NCI-H2029 (cell line): ENCODE measurements at places on chromosomes 1 and 21.
A peak's percentile ranks its signal among the peaks of the same experiment; 100 is the strongest.

DNA sequence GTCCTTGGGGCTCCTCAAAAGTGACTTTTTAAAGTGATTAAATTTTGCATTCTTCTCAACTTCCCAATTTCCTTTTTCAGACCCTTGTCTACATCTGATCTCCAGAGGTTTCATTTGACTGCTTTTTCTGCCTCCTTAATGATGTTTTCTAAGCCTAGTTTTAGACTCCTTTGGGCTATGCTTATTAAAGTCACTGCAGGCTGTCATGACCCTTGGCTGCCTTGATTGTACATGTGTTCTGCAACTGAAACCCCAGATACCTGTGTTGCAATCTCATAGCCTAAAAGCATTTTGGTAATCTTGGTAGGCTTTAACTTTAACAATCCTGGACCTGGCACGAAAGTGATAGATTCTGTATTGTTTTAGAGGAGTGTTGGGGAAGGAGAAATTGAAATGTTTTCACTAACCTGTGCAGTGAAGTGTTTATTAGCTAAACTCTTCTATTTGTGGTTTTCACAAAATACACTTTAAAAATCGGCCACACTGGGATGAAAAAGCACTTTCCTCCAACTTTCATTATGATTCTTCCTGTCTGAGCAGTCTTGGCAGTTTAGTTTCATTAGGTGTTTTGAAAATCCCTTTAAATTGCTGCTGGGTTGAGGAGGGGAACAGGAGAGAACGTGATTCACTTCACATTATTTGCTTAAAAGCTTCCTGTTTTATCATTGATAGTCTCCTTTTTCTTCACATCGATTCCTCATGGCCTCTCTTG is 4.9 kb downstream of the MACO1 start:
- DNase-seq: no peak

GRCh38 chr1:246891105-246891504 is 40.6 kb downstream of the AHCTF1 start:
- DNase-seq: no peak

DNA sequence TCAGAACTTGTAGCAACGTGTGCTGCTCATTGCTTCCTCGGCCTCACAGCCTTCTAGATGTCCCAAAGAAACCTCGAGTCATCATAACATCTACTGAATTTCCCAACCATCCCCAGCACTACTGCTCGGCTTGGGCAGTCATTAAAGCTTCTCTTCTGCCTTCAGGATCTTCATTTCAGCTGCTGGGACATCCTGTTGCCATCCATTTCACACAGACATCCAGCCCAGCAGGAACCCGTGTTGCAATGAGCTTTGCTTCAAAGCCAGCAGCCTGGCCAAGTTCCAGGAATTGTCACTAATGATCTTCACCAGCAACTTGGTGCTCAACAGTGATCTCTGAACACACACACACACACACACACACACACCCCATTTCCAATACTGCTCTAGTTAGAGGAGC is 18.5 kb downstream of the WLS start:
- DNase-seq: peak; percentile 55

GRCh38 chr1:231590453-231591198 is 36.0 kb upstream of the DISC1 start:
- peak; percentile 12 for DNase-seq

- DNase-seq: peak; percentile 88
Measured at GRCh38 chr1:39110325-39110851, 84.2 kb downstream of the NDUFS5 start.

DNA sequence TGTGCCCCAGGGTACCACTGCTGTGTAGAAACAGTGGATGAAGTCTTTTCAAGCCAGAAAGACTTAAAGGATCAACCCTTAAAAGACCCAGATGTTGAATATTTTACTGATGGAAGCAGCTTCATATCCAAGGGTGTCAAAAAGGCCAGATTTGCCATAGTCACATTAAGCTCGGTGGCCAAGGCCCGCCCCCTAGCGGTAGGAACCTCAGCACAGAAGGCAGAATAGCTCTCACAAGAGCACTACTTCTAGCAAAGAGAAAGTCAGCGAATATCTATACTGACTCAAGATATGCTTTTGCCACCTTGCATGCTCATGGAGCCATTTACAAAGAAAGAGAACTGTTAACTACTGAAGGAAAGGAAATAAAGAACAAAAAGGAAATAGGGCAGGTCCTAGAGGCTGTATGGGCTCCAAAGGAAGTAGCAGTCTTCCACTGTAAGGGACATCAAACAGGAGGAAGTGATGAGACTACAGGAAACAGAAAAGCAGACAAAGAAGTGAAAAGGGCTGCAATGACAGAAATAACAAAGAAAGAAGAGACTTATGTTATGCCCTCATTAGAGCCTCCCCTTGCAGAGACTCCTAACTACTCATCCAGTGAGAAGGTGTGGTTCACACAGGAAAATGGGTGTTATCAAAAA is 90.5 kb downstream of the LIPI start:
- DNase-seq: no peak

- no peak for DNase-seq
Measured at GRCh38 chr1:15965228-15965767, 10.6 kb downstream of the ZBTB17 start.

GRCh38 chr1:162397039-162397448 is 14.9 kb downstream of the SH2D1B start:
- no peak for DNase-seq

DNA sequence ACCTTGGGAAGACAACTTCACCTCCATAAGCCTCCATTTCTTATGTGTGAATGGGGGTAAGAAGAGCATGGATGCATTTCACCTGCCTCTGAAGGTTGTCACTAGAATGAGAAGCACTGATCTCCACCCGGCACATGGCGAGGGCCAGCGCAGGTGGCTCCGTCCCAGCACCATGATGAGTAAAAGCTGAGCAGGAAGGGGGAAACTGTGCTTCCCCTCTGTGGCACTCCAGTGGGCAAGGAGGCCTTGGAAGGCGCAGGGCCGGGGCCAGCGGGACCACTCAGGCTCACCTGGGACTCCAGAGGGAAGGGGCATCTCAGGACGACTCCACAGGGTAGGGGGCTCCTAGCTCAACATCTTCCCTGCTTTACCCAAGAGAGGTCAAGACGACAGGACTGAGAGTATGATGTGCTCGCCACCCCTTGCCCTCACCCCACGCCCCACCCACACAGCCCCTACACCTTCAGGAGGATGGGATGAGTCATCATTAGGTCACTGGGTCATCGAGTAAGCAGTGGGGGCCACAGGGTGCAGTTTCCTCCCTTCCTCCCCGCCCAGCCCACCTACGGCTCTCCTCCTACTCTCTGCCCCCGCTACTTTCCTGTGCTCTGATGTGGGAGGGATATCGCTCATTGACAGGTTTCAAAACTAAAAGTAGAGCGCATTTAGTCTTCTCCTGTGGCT is 112.1 kb downstream of the HIVEP3 start:
- DNase-seq: no peak

- DNase-seq: peak; percentile 82
Measured at GRCh38 chr1:2545754-2546514, 10.2 kb upstream of the TNFRSF14 start.

- no peak for DNase-seq
Measured at GRCh38 chr1:198543670-198544260, 3.3 kb upstream of the ATP6V1G3 start.

GRCh38 chr1:95893921-95894320 is 659.9 kb downstream of the RWDD3 start:
- no peak for DNase-seq

DNA sequence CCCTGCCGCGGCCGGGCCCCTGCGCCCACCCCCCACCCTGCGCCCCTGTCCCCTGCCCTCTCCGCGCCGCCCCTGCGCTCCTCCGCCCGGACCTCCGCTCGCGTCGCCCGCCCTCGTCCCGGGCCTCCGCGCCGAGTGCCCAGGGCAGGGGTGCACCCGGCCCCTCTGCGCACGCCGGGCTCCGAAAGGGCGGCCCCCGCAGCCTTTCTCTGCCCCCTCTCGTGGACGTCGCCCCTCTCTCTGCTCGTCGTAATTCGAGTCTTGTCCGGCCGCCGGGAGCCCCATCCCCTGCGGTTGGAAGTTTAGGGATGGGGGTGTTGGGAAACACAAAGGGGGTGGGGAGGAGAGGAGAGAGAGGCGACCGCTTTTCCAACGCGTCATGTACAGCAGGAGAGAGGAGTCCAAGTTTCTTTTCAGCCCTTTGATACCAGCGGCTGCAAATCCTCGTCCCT is 407 bp downstream of the GALNT2 start:
- DNase-seq: no peak

DNA sequence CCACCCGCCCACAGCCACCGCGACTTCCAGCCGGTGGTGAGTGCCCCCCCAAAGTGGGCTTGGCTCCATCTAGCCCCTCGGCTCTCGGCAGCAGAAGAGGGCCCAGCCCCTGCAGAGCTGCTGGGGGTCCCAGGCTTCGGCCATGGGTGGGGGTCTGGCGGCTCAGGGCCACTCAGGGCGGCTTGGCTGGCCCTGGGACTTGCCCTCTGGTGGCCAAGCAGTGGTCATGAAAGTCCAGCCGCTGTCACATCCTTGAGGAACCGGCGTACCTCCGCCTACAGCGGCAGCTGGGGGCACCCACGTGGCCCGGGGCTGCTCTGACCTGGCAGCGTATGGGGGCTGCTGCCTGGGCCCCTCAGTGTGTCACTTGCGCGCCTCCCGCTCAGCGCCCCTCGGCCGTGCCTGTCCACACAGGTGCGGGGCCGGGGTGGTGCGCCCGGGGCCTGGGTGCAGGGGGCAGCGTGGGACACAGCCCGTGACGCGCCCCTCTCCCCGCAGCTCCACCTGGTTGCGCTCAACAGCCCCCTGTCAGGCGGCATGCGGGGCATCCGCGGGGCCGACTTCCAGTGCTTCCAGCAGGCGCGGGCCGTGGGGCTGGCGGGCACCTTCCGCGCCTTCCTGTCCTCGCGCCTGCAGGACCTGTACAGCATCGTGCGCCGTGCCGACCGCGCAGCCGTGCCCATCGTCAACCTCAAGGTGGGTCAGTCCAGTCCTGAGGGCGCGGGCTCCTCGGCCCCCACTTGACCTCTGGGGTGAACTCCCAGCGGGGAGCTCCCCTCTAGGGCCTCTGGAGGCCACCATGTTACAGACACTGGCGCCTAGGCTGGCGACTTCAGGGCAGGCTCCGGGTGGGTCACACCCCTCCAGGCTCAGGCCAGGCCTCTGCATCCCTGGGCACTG is 32.4 kb downstream of the SLC19A1 start:
- DNase-seq: no peak

DNA sequence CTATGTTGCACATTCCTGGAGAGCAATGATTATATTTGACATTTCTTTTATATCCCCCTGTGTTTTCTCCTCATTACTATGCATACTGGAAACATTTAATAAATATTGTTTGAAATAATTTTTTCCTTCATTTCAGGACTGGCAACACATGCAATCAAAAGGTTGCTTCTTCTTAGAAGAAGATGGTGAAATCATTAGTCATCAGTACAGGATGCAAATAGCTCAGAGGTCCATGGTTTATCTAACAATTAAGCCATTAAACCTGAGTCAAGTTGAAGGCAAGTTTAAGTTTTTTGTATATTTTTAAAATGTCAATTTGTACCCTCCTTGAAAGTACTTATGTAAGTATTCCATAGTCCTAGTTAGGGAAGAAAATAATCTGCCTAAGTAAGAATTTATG is 22.5 kb downstream of the EFCAB7 start:
- DNase-seq: no peak

- no peak for DNase-seq
Measured at GRCh38 chr1:180606155-180606554, 25.7 kb upstream of the XPR1 start.

- no peak for DNase-seq
Measured at GRCh38 chr1:153944005-153944826, 2.3 kb downstream of the DENND4B start.

GRCh38 chr1:217747156-217747769 is 116.1 kb downstream of the SPATA17 start:
- DNase-seq: peak; percentile 30

- no peak for DNase-seq
Measured at GRCh38 chr1:38047603-38048141, 1.1 kb upstream of the POU3F1 start.

DNA sequence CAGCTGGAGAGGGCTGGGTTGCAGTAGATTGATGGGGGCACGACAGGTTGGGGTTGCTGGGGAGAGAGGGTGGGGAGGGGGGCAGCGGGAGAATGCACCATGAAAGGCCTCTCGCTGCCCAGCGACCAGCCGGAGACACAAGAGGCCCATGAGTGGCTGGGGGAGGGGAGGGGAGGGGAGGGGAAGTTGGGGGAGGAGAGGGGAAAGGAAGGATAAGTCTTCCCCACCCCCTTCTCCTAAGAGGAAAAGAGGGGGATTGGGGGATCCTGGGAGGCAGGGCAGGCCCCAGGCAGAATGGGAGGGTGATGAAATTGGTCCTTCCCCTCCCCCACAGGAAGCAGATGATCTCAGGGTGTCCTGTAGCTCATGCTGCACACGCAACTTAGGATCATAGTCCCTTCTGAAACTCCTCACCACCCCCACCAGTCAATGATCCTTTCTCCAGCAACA is 45.7 kb downstream of the PAX7 start:
- no peak for DNase-seq

DNA sequence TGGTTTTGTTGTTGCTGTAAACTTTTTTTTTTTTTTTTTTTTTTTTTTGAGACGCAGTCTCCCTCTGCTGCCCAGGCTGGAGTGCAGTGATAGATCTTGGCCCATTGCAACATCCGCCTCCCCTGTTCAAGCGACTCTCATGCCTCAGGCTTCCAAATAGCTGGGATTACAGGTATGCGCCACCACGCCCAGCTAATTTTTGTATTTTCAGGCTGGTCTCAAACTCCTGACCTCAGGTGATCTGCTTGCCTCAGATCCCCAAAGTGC is 78.9 kb upstream of the SLC45A1 start:
- DNase-seq: no peak

- no peak for DNase-seq
Measured at GRCh38 chr1:201450721-201451291, 18.2 kb downstream of the PHLDA3 start.

- DNase-seq: peak; percentile 23
Measured at GRCh38 chr1:230632273-230632873, 9.9 kb upstream of the COG2 start.

DNA sequence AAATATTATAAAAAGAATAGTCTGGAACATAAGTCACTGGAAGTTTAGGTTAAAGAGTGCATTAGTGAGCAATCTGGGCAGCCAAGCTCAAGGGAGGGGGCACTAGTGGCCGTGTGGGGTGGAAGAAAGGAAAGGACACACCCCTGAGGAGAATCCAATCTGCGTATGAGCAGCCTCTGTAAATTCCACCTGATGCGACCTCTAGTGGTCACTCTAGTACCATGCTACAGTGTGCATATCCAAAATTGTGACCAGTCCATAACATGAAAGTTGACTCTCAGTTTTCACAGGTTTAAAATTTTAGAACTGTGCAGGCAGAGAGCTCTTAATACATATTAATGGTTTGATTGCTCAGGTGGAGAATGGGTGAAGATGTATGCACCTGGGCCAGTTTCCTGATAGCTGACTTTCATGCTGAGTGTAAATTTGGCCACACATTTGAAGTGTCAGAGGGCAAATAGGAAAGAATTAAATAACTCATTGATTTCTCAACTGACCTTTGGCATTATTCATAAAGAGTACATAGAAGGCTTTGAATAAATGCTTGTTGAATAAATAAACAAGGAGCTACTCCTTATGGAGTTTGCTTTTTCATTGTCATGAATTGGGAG is 105.9 kb upstream of the C21orf91 start:
- peak; percentile 46 for DNase-seq

- no peak for DNase-seq
Measured at GRCh38 chr1:233598891-233599541, 14.9 kb upstream of the KCNK1 start.
